Stimulated activated CD8-positive, alpha-beta memory T cell treated with anti-CD3 and anti-CD28 coated beads, Interleukin-15, amount 100 ng/mL, for 4 hours (primary cell): ENCODE measurements at places on chromosomes 16 and 17.

DNA sequence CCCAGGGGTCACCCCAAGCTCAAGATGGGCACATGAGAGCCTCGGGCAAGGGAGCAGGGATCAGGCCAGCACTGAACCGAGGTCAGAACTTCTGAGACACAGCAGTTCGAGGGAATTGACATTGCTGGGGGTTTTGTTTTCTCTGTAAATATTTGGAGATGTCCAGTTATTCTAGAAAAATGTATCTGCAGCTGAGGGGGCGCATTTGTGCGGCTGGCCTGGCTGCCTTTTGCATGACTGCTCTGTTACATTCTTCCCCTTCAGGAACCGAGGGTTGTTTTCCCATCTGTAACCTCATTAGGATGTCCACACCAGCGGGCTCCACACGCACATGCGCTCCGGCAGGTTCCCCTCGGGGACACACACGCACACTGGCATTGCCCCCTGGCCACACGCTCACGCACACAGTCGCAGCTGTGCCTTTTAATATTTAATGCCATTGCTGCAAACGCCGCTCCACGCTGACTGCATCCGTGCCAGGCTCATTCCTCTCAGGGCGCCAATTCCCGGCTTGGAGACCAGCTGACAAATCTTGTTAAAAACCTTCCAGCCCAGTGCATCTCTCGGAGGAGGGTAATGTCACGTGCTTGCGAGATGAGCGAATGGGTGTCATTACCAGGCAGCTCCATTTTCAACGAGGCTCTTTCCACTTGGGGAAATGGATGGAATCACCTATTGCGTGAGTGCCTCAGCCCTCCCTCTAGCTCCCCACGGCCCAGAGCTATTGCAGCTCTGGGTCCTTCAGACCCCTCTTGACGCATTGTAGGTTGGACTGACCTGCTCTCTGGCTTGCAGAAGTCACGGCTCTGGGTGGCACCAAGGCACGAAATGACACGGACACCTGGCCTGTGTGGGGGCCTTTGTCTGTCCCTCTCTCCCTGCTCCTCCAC, 13.1 kb downstream of the CCR7 start:
- no peak for DNase-seq

DNA sequence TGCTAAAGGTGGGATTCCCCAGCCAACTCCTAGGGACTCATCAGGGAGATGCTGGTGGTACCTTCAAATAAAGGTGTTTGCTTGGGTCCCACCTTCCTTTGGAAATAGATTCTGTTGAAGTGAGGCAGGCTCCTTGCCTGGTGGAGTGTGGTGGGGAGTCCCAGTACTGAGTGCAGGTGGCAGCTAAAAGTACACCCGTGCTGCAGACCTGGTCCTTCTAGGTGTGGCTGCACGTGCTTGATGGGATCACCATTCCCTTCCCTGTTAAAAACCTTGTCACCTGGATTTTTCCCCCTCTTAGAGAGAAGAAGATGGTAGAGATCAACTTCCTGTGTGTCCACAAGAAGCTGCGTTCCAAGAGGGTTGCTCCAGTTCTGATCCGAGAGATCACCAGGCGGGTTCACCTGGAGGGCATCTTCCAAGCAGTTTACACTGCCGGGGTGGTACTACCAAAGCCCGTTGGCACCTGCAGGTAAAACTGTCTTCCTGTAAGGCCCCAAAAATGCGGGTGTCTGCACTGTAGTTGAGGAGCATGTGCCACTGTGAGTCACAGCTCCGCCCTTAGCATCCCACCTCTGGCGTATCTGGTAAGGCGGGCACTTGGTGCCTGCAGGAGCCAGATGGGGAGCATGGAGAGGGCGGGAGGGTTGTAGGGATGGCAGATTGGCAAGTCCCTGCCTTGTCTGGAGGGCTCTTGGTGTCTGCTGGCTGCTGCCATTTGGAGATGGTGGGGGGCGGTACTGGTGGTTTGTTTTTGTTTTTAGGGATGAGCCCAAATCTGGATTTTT, 34.0 kb downstream of the PLCD3 start:
- no peak for DNase-seq

DNA sequence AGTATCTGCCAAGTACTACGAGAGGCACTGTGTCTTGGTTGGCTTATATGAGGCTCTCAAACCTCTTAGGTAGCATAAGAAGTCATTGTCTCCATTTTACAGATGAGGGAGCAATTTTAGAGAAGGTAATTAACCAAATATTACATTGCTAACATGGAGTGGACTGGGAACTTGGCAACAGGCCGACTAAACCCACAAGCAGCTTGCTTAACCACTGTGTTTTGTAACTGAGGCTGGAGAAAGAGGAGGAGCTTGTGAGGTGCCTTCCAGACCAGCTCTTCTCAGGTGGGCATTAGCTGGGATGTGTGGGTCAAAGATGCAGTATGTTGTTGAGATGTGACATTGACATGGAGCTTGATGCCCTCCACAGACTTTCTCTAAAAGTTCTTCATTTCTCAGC, 835.6 kb upstream of the RBFOX1 start:
- DNase-seq = no peak

DNA sequence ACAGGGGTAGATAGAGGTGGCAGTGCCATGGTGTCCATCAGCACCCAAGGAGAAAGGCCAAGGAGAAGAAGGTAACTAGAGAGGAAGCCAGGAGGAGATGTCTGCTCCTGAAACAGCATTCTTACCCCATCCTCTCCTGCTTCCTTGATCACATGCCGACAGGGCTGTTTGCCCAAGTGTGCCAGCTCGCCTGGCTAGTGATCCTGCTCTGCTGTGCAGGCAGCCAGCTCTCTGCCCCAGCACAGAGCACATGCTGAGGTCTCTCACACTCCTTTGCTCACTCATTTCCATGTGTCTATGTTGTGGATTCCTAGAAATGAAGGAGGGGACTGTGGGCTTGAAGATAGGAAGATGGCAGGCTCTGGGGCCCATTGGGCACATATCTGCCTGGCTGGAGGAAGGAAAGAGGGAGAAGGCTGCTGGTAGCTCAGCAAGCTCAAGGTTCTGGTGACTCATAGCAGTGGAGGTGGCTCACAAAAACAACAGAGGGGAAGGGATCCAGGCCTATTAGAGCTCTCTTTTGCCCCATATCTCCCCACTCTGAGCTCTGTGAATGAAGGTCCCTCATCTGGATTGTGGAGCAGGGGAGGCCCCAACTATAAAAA, 54.3 kb downstream of the NEUROD2 start:
- DNase-seq = no peak

DNA sequence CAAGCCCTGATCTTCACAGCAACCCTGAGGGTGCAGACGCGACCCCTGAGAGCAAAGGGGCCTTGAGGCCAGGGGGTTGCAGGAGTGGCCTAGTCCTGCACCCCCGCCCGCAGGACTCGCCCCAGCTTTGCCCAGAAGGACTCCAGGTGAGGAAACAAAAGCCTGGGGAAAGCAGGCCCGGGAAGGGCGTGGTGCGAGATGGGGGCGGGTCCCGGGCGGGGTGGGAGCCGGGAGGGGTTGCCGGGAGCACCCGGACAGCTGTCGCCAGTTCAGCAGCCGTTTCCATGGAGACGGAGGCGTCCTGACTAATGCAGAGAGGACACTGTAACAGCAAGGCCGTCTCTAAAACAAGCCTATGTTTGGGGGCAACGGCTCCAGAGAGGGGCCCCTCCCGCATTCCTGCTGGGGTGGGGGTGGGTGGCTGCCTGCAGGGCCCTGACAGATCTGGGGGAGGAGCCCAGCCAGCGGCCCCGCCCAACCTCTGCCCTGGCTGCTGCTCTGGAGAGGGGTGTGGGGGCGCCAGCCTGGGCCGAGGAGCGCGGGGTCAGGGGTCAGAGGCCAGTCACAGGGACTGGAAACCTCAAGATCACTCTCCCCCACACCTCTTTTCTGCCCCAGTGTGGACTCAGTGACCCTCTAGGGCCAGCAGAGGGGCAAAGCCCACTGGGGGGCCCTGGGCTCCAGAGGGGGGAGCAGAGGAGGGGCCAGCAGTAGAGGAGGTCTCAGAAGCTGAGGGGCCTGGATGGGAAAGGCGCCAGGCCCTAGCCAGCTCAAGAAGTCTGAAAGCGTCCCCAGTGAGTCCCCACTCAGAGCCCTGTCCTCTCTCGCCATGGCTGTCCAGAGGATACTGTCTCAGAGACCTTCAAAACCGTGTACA, 3.1 kb upstream of the TPPP3 start:
- DNase-seq = no peak

DNA sequence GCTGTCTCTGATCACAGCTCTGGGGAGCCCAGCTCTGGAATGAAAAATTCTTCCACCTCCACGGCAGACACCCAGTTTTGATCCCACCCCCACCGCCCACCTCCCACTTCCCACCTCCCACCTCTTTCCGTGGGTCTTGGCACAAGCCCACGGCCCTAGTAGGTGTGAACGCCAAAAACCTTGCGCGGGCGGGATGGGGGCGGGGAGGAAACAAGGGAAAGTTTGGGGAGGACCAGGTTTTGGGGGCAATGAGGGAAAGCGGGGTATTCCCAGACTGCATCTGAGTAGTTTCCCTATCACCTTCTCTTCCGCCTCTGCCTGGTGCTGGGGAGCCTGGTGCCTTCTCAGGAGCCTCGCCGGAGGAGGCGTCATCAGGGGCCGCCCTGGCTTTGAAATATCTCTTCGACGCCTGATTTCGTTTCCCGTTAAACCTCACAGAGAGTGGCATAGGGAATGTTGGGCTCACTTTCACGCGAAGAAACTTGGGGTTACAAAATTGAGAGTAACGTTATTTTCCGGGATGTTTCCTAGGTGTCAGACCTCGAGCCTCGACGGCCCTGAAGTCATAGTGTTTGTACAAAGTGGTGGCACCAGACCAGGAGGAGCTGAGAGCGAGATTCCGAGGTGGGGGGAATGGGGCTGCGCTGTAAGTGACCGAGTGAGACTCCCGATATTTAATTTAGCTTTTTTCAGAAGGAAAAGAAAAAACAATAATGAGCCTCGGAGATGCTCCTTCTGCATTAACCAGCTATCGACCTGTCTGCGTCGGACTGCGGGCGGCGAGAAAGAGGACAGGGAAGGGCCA, 1.6 kb upstream of the IRX3 start:
- no peak for DNase-seq

GRCh38 chr17:50934672-50935220, 68.6 kb upstream of the TOB1 start:
- no peak for DNase-seq

DNA sequence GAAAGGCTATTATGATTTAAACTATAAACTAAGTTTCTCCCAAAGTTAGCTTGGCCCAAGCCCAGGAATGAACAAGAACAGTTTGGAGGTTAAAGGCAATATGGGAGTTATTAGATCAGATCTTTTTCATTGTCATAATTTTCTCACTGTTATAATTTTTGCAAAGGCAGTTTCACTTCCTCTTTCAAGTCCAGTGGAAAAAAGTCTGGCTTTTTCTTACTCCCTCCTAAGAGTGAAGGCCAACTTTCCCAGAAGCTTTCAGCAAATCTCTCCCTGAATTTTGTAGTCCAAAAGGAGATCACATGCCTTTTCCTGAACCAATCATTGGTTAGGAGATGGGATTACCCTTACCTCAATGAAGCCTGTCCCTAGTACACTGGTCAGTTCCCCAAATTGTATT, 9.1 kb upstream of the BLMH start:
- DNase-seq = no peak

- no peak for DNase-seq
These were observed 34.5 kb downstream of the YWHAE start for GRCh38 chr17:1365445-1366039.

- DNase-seq = no peak
These were observed 15.4 kb downstream of the ZFPM1 start for GRCh38 chr16:88468275-88469129.

DNA sequence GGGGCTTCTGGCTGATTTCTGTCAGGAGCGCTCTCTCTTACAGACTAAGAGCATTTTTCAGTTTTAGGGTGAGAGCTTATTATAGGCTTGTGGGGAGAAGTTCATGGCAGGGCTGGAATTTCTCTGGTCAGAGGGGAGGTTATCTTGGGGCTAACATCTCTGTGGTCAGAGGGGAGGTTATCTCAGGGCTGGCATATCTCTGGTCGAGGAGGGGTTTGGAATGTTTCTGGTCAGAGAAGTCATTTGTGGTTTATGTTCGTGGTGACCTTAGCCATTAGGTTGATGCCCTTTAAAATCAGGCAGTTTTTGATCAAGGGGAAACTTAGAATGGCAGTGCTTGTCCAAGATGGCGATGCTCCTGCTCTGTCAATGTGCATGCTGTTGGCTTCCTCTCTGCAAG, 10.8 kb upstream of the USP31 start:
- DNase-seq = no peak

DNA sequence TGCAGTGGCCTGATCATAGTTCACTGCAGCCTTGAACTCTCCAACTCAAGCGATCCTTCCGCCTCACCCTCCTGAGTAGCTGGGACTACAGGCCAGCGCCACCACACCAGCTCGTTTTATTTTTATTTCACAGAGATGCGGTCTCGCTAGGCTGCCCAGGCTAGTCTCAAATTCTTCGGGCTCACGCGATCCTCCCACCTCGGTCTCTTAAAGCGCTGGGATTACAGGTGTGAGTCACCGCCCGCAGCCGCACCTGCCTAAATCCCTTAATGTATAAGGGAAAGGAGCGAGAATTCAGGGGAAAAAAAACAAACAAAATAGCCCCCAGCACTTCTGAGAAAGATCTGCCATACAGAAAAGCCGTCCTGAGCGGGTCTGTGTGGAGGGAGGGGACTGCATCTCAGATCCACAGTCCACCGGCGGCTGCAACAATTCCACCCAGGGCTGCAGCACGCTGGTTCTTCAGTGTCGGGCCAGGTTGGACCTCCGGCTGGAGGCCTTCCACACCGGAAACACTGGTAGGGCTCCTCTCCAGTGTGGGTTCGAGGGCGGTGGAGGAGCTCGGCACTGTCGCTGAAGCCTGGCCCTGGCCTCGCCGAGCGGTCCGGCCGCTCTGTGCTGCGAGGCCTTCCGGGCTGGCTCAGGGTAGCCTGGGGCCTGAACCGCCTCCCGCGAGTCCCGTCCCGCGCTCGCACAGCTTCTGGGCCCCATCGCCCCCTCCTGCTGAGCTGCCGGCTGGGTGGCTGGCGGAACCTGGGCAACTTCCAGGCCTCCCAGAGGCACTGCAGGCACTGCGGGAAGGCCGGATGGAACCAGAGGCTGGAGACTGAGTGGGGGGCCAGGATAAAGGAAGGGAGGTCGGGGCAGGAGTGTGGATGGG, 7.0 kb downstream of the ZNF843 start:
- DNase-seq = no peak

DNA sequence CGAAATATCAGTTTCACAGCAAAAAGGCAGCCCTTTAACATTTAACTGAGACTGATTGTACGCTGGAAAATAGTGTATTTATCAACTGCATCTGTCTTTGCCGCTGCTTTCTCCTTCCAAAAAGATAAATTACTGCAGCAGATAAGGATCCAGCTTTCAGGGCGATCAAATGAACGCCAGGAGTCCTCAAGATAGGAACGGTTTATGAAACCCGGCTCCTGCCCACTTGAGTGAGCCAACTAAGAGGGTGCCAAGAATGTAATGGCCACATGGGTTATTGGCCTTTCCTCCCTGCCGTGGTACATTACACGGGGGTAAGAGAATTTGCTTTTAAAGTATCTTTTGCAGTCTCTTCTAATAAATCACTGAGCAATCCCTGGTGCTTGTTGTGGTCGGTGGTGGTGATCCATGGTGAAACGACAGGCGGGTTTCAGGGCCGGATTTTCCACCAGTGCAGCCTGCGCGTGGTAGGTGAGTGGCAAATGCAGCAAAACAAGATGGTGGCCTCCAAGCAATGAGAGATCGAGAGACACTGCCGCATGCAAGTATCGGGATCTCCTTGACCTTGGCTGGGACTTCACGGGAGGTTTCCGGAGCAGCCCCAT, 67.5 kb upstream of the IRX6 start:
- DNase-seq = no peak

GRCh38 chr17:66647391-66647983, 187.4 kb upstream of the CACNG5 start:
- no peak for DNase-seq
